ENCODE measurements at places on chromosomes 7 and 10.

GRCh38 chr10:34185998-34186397 lies 629.1 kb downstream of the PARD3 start:
- DNase-seq = no peak

GRCh38 chr7:158783595-158783994 lies 45.7 kb downstream of the ESYT2 start:
- DNase-seq = no peak

DNA sequence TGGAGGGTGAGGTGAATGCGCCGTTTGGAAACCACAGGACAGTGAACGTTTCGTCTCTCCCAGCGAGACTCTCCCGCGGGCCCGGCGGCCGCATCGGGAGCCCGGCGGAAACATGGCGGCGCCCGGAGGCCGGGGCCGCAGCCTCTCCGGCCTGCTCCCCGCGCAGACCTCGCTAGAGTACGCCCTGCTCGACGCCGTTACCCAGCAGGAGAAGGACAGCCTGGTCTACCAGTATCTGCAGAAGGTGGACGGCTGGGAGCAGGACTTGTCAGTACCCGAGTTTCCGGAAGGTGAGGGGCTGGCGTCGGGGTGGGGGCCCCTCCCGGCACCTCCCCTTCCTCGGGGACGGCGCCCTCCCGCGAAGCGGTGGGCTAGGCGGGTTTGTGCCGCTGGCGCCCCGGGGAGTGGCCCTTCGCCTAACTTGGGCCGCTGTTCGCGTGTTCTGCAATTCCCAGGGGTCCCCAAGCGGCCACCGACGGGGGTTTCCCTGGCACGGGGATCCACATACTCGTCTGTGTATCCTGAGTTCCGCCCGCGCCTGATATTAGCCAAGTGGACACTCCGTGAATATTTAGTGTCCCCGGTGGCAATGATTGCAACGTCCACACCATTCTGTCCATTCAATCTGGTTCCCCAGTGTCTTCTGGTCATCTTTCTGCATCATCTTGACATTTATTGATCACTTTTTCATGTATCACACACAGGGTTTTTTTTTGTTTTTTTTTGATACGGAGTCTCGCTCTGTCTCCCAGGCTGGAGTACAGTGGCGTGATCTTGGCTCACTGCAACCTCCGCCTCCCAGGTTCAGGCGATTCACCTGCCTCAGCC lies 514 bp downstream of the NHLRC2 start:
- peak; percentile 17 for DNase-seq

- no peak for DNase-seq
Measured at GRCh38 chr10:71836596-71836974, 14.5 kb downstream of the PSAP start.

DNA sequence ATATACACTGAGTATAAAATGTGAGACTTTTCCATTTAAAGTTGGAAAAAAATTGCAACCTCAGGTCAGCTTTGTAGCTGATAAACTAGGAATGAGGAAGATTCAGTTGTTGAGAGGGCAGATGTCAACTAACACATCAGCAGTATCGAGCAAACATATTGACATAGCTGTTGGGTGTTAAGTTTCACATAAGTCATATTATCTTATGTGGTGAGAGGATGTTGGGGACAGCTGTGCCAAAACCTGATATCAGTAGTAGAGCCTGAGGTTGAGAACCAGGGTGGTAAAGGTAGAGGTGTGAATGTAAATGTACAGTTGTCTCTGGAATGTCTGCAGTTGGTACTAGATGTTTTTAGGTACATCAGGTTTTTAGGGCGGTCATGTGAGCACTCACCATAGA lies 5.0 kb downstream of the ZRANB1 start:
- no peak for DNase-seq

DNA sequence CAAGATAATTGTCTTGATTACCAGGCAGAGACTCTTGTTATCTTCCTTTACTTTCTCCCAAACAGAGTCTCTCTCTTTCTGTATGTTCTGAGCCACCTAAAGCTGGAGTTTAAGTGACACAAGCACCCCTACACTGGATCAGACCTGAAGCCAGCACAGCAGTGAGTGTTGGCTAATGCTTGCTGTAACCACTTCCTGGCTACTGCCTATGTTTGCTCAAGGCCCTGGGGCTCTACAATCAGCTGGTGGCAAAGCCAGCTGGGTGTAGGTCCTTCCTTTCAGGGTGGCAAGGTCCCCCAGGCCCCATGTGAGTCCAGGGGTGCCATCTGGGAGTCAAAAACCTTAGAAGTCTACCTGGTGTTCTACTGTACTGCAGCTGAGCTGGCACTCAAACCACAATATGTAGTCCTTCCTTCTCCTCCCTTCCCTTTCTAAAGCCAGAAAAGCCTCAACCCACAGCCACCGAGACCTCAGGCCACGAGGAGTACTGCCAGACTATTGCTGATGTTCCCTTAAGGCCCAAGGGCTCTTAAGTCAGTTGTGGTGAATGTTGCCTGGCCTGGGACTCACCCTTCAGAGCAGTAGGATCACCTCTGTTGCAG lies 416.3 kb downstream of the ADRA2A start:
- no peak for DNase-seq

- DNase-seq = no peak
Measured at GRCh38 chr10:111762114-111762513, 421.5 kb downstream of the GPAM start.

DNA sequence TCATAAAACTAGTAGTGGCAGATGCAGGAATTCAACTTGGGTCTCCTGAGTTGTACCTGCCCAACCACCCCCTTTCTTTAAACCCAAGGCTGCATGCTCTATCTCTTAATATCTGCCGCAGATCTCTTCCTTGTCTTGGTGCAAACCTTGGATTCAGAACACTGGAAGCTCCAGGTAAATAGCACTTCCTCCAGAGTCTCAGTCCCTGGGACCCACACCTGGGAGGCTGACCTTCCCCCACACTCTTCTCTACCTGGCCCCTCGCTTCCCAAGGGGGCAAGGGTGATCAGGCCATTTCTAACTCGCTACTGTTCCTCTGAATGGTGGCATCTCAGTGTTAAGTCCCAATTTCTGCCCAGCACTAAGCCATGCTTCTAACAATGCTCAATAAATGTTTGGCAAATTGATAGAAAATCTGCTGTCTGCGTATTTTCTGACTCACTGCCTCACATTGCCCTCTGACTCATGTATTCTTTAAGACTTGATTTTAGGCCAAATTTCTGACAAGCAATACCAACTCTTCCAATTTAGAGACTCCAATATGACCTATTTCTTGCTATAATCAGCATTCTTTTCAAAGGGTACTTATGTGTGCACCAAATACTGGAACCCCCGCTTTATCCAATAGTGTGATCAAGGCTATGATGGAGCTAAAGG lies 68.0 kb upstream of the PPP1R3C start:
- DNase-seq = no peak

DNA sequence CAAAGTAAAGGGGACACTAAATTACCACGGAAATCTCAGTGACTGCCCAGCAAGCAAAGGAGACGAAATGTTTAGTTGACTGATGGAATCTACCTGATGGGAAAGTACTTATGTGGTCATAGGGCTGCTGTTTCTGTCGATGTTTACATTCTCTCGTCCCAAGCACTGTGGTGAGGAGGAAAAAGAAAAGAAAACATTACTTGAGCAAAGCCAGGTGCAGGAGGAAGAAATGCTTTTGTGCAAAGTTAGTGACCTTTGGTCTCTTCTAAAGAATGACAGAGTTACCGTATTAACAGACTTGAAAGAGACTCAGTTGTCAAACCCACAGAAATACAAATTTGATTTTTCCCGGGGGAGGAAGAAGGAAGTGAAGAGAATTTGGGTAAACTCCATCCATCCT lies 43.3 kb upstream of the FMC1 start:
- DNase-seq = no peak

GRCh38 chr10:78184851-78185692 lies 151.4 kb downstream of the RPS24 start:
- DNase-seq = no peak

GRCh38 chr10:71213127-71213621 lies 804 bp downstream of the UNC5B start:
- DNase-seq = no peak

DNA sequence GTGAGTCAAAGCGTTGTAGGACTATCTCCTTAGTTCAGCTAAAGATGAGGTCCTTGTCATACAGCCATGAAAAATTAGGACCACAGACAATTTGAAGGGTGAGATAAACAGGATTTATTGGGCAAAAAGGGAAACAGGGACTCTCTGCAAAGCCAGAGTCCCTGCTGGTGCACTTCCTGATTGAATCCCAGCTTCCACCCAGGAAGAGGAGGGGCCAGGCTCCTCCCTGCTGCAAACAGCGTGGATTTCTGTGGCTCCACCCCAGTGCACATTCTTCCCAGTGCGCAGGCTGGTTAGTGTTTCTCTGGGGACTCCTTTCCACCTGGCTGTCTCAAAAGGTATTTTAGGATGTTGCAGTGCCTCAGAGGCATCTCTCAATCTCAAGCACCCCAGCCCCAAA lies 165.4 kb upstream of the YAE1 start:
- no peak for DNase-seq

GRCh38 chr10:3421537-3422257 lies 249.1 kb upstream of the PITRM1 start:
- DNase-seq = no peak

- DNase-seq = no peak
Measured at GRCh38 chr7:83562960-83563359, 86.0 kb downstream of the SEMA3E start.

- DNase-seq = no peak
Measured at GRCh38 chr7:51316666-51317581, at the start of gene COBL. Gene COBL, minus strand, starts transcription at chr7:51316809. Its CDS starts 176 bp downstream, at chr7:51316633.

DNA sequence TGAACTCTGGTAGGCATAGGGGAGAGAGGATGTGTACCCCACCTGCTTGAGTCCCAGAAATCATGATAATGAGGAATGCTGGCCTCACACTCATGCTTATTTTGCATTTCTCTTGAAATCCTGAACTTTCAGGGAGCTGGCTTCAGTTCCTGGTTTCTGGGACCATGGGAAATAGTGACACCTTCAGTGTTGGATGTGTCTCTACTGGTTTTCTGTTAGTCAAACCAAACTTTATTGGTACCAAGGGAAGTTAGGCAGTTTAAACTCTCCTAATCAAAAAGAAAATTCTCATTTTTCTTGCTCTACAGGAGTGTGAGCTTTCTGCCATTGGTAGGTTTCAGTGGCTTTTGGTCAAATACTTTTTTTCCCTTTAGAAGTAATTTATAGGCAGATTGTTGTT lies 11.8 kb upstream of the PCGF5 start:
- DNase-seq = no peak

DNA sequence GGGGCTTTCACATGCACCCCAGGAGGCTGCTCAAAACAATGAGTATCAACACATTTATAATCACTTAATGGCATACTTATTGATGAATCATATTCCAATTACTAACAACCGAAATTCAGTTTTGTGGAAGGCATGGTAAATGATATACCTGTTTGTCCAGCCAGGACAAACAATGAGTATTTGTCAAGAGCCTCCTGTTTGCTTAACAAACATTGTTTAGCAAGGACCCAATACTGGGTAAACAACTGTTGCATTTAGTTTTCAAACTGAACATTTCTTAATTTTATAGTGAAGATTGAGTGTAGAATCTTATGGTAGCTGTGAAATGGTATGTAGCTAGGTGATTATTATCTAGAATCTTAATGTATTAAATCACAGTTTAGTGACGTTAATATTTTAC lies 473.7 kb downstream of the ATRNL1 start:
- DNase-seq = no peak

DNA sequence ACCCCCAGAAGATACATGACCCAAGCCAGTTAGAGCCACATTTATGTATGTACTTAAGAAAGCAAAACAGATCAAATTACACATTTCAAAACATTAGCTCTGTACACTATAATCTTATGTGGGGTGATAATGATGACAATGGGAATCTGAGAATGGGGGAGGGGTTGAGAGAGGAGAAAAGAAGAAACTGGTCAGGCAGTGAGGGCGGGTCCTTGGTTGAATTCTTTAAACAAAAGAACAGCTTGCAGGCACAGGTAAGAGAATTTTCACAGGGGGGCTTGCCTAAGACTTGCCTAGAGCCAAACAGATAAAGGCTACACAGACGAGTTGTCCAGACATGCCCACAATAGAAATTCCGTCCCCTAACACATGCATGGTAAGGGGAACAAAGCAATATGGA lies 76.8 kb upstream of the PTER start:
- DNase-seq = no peak

DNA sequence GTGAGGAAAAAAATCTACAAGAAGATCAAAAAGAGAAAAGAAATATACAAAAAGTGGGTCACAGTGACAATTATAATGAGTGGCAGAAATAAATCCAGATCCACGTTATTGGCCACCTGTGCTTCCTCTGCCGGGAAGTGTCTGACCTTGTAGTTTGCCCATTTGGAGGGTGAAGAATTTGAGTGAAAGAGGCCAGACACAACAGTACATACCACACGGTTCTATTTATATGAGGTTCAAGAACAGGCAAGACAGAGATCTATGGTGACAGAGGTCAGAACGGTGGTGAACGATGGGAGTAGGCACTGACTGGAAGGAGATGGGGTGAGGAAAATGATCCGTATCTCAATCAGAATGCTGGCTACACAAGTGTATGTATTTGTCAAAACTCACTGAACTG lies 17.1 kb downstream of the PARP12 start:
- no peak for DNase-seq

DNA sequence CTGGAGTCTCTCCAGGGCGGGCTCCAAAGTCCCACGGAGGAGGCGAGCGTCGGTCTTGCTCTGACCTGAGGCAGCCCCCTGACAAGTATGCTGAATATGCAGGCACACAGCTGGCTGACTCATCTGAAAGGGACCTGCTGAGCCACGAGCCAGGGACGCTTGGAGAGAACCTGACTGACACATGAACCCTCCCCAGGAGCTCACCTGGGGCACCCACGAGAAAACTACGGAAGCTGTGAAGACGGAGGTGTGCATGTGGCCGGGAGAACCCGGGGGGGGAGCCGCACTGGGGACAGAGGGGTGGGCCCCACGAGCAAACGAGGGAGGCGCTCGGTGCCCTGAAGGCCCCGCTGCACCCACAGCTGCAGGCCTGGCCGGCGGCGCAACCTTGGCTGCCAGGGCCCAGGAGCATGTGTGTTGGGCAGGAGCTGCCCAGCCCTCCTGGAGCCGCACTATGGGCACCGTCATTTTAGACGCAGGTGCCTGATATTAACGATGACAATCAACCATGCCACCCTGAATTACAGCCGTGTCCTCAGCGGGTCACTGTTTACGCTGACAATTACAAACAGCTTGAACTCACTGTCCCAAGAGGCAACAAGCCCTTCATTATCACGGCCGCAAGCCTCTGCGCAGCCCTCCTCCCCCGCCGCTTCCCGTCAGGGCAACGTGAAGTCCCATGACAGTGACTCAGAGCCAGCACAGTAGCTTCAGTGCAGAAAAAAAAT lies 64.7 kb downstream of the DIP2C start:
- DNase-seq = no peak
